Calu3 (cell line): ENCODE measurements at places on chromosomes 7 and 10.
A peak's percentile ranks its signal among the peaks of the same experiment; 100 is the strongest.

- DNase-seq, result no peak
Observed at GRCh38 chr7:28315565-28316410, 96.5 kb upstream of the CREB5 start.

DNA sequence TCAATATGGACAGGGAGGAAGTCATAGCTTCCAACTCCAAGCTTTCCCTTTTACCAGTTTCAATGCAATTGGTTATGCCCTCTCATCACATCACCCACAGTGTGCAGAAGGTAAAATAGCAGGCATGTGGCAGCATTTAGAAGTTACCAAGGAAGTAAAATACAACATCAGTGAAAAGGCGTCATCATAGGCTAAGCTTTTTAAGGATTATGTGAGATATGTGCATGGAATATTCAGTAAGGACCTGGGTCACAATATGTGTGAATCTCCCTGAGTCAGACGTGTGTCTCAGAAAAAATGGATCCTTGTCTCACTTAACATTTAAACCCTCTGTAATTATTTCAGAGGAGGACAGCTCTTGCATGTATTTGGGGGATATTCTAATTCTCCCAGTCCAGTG, 522.8 kb upstream of the POM121L12 start:
- no peak for DNase-seq

DNA sequence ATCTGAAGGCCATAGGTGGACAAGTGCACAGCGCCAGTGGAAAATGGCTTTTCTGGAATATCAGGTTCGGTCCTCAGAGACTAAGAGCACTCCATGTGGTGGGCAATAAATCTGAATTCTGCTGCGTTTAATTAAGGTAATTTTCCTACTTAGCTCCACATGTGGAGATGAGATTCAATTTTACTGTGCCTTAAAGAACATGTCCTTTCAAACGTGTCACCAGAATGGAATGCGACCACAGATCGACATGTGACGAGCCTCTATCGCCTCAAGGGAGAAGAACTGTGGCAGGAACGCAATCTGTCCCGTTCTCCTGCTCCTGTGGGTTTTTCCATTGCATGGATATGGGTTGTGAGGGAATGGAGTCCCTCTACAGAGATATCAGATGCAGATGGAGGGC, 205.3 kb upstream of the ZNF32 start:
- DNase-seq, result peak; percentile 26

- peak; percentile 81 for DNase-seq
Observed at GRCh38 chr7:11831736-11832495, at the start of gene THSD7A. TSS of gene THSD7A (minus strand) at chr7:11832198. CDS start at chr7:11831946, 252 bp downstream.

DNA sequence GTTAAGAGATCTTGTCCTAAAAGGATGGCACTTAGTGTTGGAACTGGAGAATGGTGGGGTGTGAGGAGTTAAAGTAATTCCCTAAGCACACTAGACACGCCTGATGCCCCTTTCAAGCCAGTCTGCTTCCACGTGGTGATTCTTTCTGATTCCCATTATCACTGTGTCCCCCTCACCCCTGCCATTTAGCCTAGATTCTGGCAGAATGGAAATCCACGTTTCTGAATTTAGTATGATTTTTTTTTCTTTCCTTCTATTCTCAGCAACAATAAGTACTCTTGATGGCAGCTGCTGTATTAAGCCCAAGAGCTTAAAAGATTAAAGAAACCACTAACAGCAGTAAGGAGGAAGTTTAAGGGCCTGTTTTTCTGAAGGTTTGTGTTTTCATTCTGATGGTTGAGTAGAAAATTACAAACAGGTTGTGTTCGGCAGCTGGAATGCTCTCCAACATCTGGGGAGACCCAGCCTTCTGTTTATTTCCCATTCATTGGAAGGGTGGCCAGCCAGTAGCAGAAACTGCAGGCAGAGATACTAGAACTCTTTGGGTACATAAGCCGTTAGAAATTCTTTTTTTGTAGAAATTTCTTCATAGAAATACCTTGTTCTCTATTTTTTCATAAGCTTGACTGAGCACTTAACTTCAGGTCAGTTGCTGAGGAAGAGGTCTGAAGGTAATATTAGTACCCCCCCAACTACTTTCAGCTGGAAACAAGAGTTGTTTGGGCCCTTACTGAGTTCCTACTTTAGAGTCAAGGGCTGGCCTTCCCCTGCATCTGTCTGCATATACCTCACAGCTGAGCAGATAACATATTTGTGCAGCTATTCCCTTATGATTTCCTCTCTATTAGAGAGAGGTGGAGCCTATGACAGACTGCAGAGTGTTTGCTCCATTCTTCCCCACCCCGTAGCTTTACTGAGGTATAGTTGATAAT, 355.1 kb downstream of the AUTS2 start:
- DNase-seq, result no peak

- no peak for DNase-seq
Observed at GRCh38 chr7:45060295-45060694, 28.5 kb downstream of the NACAD start.

DNA sequence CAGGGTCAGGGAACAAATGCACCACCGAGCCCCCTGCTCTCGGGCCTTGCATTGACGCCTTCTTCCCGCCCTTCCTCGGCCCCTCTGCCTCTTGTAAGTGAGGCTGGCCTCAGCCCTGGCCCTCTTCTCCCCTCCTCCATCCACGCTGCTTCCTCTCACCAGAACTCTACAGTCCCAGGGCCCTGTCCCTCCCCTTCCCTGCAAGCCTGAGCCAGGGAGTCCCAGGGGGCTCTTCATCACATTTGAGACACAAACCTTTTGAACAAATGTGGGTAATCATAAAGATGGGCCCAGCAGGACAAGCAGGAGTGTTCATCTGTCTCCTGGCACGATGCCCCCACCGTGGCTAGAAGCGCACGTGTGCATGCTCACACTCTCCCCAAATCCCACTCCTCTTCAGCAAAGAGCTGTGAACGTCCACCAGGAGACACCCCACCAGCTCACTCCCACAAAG, 57.7 kb downstream of the SLIT1 start:
- DNase-seq, result no peak

DNA sequence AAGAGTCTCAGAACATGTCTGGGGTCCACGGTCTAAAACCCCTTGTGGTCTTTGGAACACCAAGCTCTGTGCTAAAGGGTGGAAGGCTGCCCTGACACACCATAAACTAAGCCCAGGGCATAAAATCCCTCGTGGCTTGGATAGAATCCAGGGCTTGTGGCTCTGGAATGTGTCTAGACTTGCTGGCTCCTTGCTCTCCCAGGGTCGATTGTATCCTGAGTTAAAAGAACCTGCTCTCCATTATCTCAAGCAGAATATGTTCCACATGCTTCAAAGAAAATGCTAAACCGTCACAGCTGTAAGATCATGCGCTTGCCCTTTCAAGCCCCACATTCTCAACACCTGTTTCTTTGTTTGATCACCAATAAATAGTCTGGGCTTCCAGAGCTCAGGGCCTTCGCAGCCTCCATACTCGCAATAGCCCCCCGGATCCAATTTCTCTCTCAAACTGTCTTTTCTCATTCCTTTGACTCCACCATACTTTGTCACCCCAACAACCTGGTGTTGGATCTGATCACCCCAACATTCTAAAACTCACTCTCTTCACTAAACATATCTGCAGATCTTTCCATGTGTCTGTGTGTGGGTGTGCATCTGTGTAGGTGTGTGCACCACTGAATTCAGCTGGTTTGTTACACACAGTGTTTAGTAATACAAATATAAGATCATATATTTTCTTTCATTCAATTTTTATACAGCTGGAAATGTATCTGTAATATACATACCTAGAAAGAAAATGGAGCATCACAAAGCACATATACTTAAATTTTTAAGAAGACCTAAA, 238.5 kb downstream of the ZMYND11 start:
- no peak for DNase-seq

DNA sequence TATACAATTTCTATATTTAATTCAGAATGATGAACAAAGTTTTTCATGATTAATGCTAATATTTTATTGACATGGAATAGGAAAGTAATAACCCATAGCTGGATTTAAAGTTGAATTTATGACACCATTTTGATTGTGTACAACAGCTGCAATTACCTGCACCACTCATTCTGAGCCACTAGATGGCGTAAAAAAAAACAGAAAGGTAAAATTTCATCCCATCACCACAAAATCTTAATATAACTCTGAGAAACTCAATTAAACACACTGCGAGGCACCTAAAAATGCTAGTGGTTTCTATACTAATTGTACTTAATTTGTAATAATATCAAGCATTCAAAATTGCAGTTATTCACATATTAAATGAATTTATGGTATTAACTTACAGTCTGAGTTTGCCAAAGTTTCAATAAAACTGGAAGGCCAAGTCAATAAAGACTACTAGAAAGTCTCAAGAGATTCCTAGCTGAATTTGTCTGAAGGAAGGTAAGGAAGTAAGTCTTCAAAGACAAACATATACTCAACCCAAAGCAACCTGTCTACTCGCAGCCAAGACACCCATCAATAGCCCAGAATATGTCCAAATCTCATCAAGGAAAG, 182.5 kb downstream of the SKAP2 start:
- peak; percentile 34 for DNase-seq

DNA sequence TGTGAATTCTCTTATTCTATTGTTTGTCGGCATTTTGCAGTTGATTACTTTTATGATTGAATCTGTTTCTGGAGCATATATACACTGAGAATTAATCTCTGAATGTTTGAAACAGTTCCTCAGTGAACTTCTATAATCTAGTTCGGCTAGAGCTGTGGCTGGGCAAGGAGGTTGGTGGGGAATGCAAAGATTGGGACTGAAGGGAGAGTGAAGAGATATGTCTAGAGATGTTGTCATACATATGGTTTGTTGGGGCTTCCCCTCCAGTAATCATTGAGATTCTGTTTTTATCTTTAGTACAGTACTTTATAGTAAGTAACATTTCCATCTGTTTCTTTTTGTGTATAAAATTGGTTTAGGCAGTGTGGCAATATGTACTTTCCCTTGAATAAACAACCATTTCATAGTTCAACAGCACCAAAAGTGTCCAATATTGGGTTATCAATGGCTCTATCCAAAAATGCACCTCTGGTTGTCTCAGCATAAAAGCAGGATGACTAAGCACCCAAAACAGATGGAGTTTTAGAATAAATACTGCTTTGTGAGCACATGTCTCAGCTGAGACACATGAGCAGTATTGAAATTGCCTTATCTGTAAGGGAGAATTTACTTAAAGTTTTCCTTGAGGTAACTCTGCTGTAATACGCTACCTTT, 36.7 kb downstream of the WAC start:
- DNase-seq, result no peak

DNA sequence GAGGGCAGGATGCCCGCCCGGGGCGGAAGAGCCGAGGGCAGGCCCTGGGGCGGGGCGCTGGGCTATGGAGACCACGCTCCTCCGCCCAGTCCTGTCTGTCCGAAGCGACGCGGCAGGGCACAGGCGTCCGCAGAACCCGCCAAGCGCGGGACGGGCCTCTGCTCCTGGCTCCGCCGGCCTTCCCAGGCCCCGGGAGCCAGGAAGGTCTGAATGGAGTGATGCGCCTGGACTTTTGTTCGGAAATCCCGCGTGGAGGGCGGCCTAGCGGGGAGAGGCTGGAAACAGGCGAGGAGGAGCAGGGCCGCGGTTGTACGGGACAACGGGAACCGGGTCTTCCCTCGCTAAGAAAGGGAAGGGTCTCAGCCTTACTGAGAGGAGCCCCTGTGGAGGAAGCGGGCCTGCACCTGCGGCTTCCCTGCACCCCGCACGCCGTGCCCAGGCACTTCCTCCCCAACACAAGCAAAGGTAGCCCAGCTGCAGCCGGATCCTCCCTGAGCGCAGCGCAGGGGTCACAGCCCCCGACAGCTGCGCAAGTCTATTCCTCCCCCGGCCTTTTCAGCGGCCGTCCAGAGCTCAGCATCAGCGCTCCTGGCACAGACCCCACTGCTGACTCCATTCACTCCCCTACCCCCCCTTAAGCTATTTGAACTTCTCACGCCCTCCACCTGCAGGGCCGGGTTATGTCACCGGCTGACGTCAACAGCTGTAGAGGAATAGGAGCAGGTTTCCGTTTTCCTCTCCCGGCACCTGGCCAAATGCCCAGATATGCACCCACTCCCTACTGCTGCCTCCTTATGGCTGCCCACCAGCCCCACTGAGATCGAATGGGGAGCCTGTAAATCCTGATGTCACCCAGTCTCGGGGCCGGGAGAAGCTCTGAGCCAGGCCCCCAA, 143.2 kb upstream of the RET start:
- DNase-seq, result peak; percentile 25

GRCh38 chr7:66894463-66895080, 26.5 kb upstream of the TMEM248 start:
- DNase-seq, result no peak

DNA sequence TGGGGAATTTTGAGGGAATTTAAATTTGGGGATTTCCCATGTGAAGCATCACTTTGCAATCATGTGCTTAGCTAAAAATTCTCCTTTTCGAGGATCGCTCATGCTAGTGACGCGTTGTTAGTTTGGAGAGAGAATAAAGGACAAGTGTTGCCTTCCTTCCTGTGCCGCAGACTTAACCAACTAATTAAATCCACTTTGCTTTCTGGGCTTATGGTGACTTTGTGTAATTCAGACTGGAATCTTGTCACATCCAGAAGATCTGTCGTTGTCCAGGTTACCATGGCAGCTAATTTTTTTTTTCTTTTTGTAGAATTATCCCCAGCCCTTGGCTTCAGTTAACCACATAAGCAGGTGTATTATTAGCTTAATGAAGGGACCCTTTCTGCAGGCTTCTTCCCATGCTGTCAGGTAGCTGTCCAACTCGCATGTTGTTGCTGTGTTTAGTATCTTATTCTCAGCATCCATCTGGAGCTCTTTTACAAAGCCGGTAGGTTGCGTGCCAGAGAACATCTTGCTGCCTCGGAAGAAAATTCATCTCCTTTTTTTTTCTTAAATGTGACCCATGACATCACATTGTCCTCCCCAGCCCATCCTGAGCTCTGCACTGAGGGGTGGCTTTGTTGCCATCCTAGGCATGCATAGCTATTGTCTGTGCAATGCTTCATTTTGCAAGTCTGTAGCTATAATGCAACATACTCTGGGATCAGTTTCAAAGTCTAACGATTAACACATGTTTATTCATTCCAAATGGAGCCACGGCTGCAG, 47.2 kb upstream of the NRP1 start:
- DNase-seq, result no peak

DNA sequence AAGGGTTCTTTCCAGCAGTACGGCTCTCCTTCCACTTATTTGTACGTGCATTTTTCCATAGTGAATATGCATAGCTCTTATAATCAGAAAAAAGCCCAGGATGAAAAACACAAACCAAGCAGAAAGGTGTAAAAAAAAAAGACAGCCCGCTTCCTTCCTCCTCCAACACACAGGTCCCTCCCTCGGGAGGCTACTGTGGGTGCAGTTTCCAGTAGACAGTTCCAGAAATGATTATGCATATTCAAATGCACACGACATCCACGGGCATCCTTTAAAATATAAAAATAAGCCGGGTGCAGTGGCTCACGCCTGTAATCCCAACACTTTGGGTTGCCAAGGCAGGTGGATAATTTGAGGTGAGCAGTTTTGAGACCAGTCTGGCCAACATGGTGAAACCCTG, 59.9 kb downstream of the TNRC18 start:
- no peak for DNase-seq

DNA sequence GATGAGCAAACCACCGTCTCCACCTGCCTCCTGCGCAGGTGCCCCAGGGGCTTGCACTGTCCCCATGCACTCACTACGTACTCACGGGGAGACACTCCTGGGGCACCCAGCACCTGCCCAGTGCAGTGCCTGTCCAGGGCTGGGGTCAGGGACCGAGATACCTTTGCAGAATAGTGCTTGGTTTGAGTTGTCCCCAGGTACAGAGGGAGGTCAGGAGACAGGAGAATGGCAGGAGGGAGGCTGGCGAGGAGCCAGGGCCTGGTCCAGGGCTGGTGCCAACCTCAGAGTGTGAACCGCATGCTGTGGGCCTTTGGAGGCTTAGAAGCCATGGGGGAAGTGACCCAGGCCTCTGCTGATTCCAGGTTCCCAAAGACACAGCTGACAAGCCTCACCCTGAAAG, 110.1 kb upstream of the GPR26 start:
- DNase-seq, result no peak

- DNase-seq, result no peak
Observed at GRCh38 chr7:137439829-137440825, 96.6 kb upstream of the PTN start.
